SJSA1 (cell line): ENCODE measurements at places on chromosomes 2 and 18. TPM values are rescaled to one million over a fixed set of nuclear protein-coding genes. Genes with fewer than 3 reads are reported as not detected.

Gene LOXHD1
- total RNA-seq: not detected in 2 replicates

Gene PHLPP1
- total RNA-seq: 8.8 and 10.1 TPM in 2 replicates

DNA sequence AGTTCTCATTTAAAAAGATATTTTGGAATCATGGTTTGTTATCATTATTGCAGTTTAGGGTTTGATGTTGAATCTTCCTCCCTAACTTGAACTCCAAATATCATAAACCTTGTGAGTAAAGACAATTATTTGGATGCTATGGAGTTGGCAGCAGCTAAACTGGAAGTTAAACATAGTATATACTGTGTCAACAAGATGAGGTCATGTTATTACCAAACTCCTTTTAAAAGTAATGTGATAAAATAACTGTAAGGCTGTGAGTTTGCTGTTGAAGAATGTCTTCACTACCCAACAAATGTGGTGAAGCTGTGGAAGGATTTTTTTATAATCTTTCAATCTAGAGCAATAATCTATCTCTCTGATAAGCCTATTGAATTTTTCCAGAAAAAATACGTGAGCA lies 16.0 kb downstream of the DNAH6 start:
- no peak overlapping the region for H3K4me3 ChIP-seq
- no peak overlapping the region for H3K27ac ChIP-seq
- no peaks in the 10 kb centered on the region for H3K36me3 ChIP-seq
- no peak for DNase-seq
- H3K4me1 ChIP-seq: no peaks in the 10 kb centered on the region

DNA sequence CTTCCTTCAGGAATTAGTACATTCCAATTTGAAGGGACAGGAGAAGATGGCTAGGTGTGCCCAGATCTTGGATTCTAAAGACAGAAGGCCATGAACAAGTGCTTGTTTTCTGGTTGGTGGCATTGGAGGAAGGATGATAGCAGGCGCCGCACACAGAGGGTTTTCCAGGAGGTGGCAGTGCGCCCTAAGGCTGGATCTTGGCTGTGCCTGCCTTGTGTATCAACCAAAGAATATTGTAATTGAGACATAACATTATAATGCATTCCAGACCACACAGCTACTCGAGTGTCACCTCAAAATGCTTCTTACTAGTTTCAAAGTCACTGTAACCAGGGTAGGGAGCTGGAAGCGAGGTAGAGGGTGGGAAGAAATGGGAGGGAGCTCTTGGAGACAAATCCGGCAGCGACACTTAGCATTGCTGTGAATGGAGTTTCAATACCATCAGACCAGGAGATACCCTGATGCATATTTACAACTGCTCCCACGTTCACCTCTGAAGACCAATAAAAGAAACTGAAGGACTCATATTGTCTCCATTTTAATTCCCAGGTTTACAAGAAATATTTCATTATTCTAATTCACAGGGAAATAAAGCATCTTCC lies 42.5 kb downstream of the CPO start:
- H3K4me3 ChIP-seq: no peak overlapping the region
- H3K4me1 ChIP-seq: peaks cover 29% of the 10 kb centered on the region
- no peaks in the 10 kb centered on the region for H3K27me3 ChIP-seq
- peak; percentile 77 for DNase-seq

DNA sequence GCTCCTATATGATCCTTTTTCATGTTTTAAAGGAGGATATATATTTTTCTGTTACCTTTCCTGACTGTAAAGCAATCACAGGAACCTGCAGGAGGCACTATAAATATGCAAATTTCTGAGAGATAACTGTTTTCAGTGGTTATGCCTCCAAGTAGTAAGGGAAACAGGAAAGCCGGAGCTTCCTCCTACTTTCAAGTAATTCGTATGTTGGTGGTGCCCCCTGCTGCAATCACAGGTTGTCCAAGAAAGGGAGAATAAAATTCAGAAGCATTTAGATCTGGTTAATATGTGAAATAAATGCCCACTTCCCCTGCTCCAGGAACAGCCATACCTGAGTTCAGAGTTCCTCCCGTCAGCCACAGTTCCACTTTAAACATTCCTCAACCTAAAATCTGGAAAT lies 12.0 kb upstream of the BCL11A start:
- H3K36me3 ChIP-seq: no peaks in the 10 kb centered on the region
- no peaks in the 10 kb centered on the region for H3K4me1 ChIP-seq
- no peak for DNase-seq
- no peak overlapping the region for H3K4me3 ChIP-seq
- H3K27me3 ChIP-seq: peaks cover 63% of the 10 kb centered on the region

Gene IL36A
- not detected in 2 replicates for total RNA-seq

DNA sequence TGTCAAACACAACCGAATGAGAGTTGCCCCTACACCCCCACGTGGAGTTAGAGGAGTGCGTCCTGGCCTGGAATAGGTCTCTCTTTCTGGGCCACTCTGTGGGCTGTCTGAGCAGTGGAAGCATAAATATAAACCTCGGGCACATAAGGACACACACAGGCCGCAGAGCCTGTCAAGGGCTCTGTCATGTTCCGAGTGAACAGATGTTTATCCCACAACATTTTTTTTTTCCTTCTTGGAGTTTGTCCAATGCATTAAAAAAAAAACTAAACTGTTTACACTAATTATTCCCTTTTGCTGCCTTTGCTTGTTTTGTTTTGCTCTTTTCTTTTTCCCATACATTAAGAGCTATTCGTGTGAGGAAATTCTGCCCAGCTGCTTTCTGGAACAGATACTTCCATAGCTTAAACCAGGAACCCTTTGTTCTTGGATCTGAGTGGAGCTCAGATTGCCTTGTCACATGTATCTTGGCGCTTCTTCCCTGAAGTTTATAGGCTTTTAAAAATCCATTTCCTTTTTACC lies 228.3 kb upstream of the FOSL2 start:
- H3K36me3 ChIP-seq: no peaks in the 10 kb centered on the region
- DNase-seq: no peak
- no peaks in the 10 kb centered on the region for H3K27me3 ChIP-seq
- H3K27ac ChIP-seq: peak overlapping the region; percentile 9; the same call in 1 of the 2 replicates
- H3K4me3 ChIP-seq: no peak overlapping the region
- peaks cover 32% of the 10 kb centered on the region for H3K4me1 ChIP-seq

GRCh38 chr2:42768706-42769256 lies 4.8 kb upstream of the OXER1 start:
- H3K27me3 ChIP-seq: no peaks in the 10 kb centered on the region
- no peaks in the 10 kb centered on the region for H3K36me3 ChIP-seq
- H3K4me1 ChIP-seq: no peaks in the 10 kb centered on the region
- no peak overlapping the region for H3K27ac ChIP-seq
- no peak for DNase-seq

Gene ELOA2
- not detected in 2 replicates for total RNA-seq

DNA sequence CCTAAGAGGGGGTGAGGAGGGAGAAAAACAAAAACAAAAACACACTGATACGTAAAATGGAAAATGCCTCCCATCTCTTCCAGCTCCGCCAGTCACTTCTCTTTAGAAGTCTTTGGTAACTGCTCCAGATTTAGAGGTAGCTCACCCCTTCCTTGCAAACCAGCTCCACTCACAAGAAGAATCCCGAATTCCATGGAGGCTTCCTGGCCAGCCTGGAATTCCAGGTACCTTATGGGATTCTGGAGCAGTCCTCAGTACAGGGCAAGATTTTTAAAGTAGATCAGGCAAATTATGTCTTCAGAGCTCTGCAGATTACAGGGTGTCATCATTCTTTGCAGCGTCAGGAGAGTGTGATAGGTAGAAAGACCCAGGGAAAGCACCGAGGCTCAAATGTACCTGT lies 4.8 kb downstream of the STON1 start:
- no peak for DNase-seq
- no peaks in the 10 kb centered on the region; the same call in 1 of the 2 replicates for H3K36me3 ChIP-seq

GRCh38 chr2:170313992-170314348 lies 136.0 kb downstream of the MYO3B start:
- H3K27me3 ChIP-seq: no peaks in the 10 kb centered on the region
- H3K36me3 ChIP-seq: no peaks in the 10 kb centered on the region
- no peak overlapping the region for H3K27ac ChIP-seq
- H3K4me3 ChIP-seq: no peak overlapping the region
- no peak for DNase-seq

GRCh38 chr2:74221091-74221490 lies 22.7 kb downstream of the MTHFD2 start:
- no peaks in the 10 kb centered on the region for H3K27me3 ChIP-seq
- H3K27ac ChIP-seq: no peak overlapping the region
- H3K4me1 ChIP-seq: no peaks in the 10 kb centered on the region
- H3K4me3 ChIP-seq: no peak overlapping the region

GRCh38 chr2:38499548-38500282 lies 103.0 kb downstream of the HNRNPLL start:
- no peak overlapping the region for H3K4me3 ChIP-seq
- no peaks in the 10 kb centered on the region for H3K4me1 ChIP-seq
- no peaks in the 10 kb centered on the region for H3K27me3 ChIP-seq
- H3K36me3 ChIP-seq: no peaks in the 10 kb centered on the region
- DNase-seq: no peak

Gene CYB5A
- total RNA-seq: 210 and 237 TPM in 2 replicates

GRCh38 chr2:101200676-101201075 lies 49.5 kb upstream of the TBC1D8 start:
- no peaks in the 10 kb centered on the region for H3K27me3 ChIP-seq
- DNase-seq: peak; percentile 36
- no peak overlapping the region for H3K27ac ChIP-seq
- peaks cover 16% of the 10 kb centered on the region for H3K4me1 ChIP-seq

Gene FBLN7
- not detected in 2 replicates for total RNA-seq

DNA sequence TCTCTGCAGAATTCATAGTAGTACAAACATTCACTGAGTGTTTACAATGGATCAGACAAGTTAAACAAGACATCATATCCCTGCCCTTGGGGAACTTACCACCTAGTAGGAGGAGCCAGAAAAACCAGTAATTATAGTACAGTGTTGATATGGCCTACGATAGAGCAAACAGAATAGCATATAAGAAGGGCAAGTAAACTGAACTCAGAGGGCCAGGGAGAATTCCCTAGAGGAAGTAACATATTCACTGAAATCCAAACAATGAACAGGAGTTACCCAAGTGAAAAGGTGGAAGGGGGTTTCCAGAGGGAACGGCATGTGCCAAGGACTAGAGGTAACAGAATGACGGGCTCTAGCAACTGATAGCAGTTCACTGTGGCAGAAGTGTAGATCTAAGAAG lies 34.1 kb downstream of the NHEJ1 start:
- H3K27me3 ChIP-seq: no peaks in the 10 kb centered on the region
- H3K4me3 ChIP-seq: no peak overlapping the region
- no peaks in the 10 kb centered on the region; the same call in 1 of the 2 replicates for H3K4me1 ChIP-seq
- H3K36me3 ChIP-seq: no peaks in the 10 kb centered on the region
- DNase-seq: no peak
